ENCODE measurements at places on chromosomes 3 and 15.

DNA sequence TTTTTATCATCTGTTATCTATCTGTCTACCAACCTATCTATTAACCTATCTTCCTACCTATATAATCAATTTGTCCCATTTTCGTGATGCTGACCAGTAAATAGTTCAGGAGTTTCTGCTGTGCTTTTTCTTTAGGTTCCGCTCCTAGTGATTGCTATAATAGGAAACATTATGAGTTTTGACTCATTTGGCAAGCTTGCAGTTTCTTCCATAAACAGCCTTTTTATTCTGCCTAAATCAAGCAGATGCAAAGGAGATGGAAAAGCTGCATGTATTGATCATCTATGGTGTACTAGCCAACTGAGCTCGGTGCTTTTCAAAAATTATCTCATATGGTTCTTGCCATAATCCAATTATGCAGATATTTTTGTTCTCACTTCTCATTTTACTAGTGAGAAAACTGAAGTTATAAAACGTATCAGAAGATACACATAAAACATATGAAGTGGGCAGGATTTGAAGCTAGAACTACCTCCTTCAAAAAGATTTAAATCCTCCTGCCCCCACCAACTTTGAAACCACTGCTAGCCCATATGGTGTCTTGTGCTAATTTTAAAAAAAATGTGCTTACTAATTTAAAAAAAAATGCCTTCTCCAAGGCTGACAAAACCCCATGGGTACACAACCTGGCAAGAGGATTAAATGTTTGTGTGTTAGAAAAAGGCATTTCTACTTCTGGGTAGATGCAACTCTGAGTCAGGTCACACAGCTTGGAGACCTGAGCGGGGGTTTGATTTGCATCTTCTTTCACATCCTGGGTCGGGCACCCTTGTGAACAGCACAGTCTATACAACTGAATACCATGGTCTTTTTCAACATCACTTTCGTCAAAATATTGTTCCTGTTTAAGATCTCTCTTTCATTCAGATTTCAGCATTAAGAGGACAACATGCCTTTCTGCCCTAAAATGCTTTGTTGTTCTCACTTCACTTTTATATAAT is 267.0 kb downstream of the CHL1 start:
- ATAC-seq: no peak

DNA sequence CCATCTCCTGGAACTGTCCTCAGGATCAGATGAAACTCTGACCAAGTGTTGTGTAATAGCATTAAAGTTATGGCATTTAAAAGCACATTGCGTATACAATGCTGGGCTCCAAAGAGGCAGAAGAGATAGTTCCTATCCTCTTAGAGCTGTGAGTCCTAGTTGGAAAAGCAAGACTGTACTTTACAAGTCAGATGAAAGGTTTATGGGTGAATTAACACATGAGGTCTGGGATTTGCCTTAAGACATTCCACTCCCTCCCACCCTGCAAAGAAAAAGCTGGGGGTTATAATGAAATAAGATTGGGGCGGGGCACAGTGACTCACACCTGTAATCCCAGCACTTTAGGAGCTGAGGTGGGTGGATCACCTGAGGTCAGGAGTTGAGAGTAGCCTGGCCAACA is 35.6 kb downstream of the SNAPC5 start:
- no peak for ATAC-seq

DNA sequence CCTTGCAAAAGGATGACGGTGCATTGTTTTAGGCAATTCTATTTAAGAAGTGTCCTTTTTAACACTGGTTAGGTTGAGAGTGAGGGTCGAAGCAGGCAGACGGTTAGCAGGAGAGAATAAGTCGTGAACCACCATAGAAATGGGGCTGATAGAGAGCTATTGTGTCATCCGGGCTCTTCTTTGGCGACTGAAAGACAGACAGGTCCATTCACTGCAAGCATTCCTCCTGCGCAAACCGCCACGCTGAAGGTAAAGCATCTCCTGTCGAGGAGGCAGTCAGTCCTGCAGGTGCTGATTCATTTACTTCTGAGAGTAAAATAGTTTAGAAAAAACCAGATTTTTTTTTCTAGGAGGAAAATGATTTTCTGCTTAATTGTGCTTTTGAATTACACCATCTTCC is 1002.8 kb upstream of the NR2F2 start:
- ATAC-seq: no peak

DNA sequence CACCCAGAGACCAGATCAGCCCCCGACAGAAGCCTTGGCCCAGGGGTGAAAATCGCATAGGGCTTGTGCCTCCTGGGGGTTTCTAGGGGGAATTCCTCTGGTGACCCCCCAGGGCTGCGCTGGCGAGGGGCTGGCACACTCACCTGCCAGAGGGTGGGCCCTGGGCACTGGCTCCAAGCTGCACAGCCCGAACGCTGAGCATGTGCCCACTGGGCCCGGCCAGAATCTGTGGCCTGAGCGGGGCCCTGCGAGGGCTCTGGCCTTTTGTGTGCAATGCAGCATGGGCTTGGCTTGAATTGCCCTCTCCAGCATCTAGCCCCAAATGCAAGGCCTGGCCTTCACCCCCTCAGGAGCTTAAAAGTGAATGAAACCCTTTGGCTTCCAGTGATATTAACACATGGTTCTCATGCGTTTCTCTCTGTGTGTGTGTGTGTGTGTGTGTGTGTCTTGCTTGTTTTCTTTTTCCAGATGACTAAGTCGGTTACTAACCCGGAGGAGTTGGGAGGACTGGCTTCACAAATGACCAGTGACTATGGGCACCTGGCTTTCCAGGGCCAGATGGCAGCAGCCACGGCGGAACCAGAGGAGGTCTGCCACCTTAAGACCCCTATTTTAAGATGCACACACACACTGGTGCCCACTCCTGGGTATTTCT is 259.1 kb upstream of the TPM1 start:
- no peak for ATAC-seq
